Stomach (tissue), 19 donors: ENCODE measurements at places on chromosomes 4 and X. TPM values are rescaled to one million over a fixed set of nuclear protein-coding genes. Genes with fewer than 3 reads are reported as not detected.
A peak's percentile ranks its signal among the peaks of the same experiment; 100 is the strongest.

- no peak for DNase-seq
- H3K36me3 ChIP-seq = no peaks in the 10 kb centered on the region
- H3K4me1 ChIP-seq = no peaks in the 10 kb centered on the region
- no peak overlapping the region for H3K27ac ChIP-seq
- H3K27me3 ChIP-seq = no peaks in the 10 kb centered on the region
- H3K4me3 ChIP-seq = no peak overlapping the region
These were observed 83.8 kb upstream of the ZIC3 start for GRCh38 chrX:137482136-137482535.

DNA sequence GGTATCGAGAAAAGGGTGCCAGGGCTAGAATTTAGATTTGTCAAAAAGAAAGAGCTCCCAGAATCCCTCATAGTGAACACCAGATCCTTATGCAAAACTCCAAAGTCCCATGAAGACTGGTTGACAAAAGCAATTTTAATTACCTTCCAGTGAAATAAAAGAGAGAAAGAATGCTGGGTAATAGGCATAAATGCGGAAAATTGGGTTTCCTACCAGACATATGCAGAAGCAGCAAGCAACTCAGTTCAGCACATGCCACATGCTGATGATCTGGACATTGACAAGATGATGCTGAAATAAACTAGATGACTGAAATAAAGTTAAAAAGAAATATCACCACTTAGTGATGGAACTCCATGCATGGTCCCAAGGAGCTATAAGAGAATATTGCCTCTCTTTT is 83.9 kb downstream of the KCNIP4 start:
- H3K4me1 ChIP-seq = no peaks in the 10 kb centered on the region
- no peak overlapping the region for H3K4me3 ChIP-seq

- peaks cover 32% of the 10 kb centered on the region for H3K4me1 ChIP-seq
- no peaks in the 10 kb centered on the region for H3K36me3 ChIP-seq
- H3K27ac ChIP-seq = peak overlapping the region; percentile 13
- DNase-seq = peak; percentile 80
These were observed 66.7 kb downstream of the COQ2 start for GRCh38 chr4:83217721-83218522.

Gene SULT1E1
- 3.5 TPM for total RNA-seq

Gene FHIP1A
- 11.6 TPM for total RNA-seq

Gene SLC25A6
- 697 TPM for total RNA-seq
